ENCODE measurements at places on chromosomes 5 and 9.

GRCh38 chr9:35801328-35802128 lies 10.1 kb downstream of the NPR2 start:
- DNase-seq = no peak

DNA sequence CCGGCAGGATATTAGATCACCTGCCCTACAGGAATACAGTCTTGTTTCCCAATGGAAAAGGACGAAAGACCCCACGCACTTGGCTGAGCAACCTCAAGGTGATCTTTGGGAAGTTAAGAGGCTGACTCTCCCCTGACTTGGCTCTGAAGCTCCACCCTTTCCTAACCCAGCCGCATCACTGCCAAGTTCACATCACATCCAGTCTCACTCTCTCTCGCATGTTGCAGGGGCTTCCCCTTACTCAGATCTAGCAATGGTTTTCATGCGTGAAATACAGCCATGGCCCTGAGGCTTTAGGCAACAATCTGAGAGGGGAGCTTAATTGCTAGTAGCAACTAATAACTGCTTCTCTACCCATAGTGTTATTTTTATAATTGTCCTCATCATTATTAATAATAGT lies 211.6 kb downstream of the DOCK8 start:
- no peak for DNase-seq

DNA sequence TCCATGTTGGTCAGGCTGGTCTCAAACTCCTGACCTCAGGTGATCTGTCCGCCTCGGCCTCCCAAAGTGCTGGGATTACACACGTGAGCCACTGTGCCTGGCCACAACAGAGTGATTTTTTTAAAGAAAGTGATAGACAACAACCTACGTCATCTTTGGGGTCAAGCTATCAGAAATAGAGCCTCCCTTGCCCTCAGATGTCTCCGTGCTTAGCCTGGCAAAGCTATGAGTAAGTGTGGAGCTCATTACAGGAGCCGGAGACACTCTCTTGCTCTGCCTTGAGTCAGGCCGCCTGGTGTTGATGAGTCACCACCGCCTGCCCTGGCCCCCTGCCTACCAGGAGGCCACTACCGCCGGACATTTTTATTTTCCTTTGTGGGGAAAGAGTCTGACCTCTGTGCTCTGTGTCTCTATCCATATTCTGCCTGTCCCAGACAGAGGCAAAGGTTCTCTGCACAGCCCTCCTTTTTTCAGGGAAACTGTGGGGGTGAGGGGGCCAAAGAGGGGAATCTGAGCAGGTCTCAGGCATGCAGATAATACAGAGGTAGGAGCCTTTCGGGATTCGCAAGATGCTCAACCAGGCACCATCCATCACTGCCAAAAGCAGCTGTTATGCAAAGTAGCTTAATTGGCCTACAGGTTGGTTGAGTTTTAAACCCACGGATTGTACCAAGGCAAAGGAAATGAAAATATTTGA lies 123.7 kb upstream of the CPEB4 start:
- no peak for DNase-seq

- no peak for DNase-seq
Measured at GRCh38 chr9:3736161-3736560, 210.4 kb upstream of the RFX3 start.

DNA sequence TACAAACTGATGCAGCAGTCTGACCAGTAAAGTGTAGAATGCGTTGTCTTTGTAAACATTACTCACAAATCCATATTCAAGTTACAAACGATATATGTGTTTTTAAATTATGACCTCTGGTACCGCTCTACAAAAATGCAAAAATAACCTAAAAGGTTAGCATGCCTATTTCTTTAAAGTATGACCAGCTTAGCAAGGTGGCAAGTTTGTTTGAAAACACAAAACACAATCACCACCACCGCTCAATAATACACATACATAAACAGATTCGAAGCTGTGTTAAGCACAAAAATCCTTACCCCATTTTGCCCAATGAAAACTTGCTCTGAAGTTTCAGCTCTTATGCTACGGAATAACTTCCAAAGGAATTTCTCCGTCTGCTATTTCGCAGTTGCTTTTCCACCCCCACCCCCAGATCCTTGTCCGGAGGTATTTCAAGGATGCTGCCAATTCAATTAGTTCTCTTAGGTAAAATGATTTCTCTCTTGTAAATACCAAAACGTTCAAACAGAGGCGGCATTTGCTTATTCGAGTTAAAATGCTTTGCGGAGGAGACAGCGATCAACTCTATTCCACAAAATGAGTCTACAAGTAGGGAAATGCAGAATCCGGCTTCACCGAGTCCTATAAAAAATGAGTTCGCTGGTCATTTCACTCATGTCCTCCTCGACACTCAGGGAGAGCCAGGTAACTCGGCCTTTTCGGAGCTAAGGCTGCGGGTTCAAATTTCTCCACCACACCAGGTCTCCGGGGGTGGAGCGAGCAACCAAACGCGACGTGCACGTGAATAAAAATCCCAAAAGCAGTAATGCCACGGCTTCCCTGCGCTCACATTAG lies 1.2 kb downstream of the HOMER1 start:
- DNase-seq = no peak

GRCh38 chr5:88145221-88145610 lies 123.4 kb downstream of the TMEM161B start:
- peak; percentile 44 for DNase-seq

GRCh38 chr9:105318729-105319191 lies 74.3 kb downstream of the SLC44A1 start:
- DNase-seq = no peak

DNA sequence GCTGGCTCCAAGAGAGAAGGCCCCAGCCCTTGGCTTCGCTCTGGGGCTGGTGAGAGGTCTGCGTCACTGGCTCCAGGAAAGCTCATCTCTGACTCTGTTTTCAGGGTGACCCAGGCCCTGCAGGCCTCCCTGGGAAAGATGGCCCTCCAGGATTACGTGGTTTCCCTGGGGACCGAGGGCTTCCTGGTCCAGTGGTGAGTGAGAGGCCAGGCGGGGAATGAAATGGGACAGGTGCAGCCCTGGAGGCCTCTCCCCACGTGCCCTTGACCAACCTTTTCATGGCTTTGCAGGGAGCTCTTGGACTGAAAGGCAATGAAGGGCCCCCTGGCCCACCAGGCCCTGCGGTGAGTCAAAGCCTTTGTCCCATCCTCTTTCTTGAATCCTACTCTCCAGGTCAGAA lies 75.7 kb upstream of the FCN2 start:
- DNase-seq = no peak

DNA sequence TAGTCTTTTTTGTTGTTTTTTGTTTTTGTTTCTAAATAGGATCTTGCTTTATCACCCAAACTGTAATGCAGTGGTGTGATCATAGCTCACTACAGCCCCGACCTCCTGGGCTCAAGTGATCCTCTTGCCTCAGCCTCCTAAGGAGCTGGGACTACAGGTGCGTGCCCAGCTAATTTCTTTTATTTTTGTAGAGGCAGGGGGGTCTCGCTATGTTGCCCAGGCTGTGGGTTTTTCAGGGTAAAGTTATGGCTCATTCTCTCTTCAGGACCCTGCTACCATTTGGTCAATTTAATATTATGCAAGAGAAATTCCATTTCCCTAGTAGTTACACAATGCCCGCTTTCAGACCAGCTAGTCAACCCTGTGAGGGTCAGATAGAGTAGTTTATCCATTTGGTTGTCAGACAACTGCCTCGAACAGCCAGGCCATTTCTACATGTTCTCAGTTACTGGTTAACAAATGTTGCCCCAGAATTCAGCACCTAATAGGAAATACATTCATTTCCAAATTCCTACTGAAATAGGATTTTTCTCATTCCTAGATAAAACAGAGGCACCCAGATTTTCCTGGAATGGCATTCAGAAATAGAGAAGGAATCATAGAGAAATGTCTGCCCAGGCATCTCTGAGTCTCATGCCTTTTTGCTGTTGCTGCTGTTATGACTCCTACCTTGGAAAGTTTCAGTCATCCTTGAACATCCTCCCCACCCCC lies 6.4 kb upstream of the GLIS3 start:
- DNase-seq = no peak

DNA sequence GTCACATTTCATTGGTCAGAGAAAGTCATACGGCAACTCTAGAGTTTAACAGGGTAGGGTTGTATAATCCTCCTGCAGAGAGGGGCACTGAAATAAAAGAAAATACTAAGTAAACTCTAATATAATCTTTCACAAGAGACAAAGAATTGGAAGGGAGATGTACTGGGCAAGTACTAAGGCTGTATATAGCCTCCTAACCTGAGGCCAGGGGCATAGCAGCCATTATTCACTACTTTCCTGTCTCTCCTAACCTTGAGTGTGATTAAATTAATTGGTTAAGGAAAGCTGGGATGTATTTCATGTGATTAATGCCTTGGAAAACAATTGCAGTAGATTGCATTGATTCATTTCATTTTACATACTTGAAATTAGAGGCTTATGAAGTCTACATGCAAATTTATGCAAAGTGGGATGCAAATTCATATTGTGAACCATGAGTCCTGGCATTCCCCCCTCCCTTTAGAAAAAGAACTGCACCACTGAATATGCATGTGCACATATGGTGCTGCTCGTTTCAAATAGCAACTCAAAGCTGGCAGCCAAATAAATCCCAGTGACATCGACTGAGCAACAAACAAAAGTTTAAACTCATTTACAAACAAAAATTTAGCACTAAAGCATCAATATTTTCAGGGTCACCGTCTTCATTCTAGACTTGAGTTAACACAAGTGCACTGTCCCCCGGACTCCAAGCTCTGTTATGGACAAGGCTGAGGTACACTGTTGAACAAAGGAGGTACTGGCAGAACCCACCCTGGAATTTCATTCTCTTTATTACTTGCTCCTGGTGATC lies 70.0 kb downstream of the DMAC1 start:
- no peak for DNase-seq

GRCh38 chr9:128765499-128765898 lies 6.2 kb downstream of the ZER1 start:
- DNase-seq = no peak

DNA sequence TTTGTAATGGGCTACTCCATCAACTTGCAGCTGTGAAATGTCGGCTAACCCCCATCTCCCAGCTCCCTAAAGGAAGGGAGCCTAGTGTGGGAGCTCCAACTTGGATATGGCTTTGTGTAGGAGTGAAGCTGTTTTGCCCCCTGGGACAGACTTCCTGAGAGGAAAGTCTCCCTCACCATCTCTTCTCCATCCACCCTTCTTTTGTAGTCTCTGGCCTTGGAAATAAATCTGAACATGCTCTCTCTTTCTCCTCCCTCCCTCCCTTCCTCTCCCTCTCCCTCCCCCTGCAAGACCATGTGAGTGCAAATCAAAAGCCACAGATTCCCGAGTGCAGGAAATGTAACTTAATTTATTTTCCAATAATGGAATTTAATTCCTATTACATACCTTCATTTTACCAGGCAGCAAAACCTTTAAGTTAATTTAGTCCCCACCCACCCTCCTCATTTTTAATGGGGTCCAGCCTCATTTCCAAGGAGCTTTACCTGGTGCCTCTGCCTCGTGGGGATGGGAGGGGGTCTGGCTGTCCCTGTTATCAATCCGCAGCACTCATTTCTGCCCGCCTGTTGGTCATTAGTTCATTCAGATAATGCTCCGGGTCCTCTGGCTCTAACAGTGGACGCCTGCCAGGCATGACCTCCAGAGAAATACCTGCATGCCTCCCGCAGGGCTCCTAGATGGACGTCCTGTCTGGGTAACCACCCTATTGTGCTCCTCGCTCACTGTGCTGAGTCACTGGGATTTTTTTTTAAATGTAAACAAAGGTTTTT lies 122.9 kb upstream of the TAF11L2 start:
- DNase-seq = no peak

GRCh38 chr5:62542720-62543119 lies 35.9 kb upstream of the LRRC70 start:
- DNase-seq = no peak

DNA sequence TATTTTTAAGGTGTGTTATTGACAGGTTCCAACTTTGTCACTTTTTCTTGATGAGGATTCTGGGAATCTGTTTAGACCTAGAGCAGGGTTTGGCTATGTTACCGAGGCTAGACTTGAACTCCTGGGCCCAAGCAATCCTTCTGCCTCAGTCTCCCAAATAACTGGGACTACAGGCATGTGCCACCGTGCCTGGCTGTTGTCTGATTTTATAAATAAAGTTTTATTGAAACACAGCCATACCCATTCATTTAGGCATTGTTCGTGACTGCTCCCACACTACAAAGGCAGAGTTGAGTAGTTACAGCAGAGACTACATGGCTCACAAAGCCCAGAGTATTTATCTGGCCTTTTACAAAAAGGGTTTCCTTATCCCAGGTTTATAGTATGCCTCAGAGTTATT lies 80.5 kb upstream of the TTC23L start:
- no peak for DNase-seq

DNA sequence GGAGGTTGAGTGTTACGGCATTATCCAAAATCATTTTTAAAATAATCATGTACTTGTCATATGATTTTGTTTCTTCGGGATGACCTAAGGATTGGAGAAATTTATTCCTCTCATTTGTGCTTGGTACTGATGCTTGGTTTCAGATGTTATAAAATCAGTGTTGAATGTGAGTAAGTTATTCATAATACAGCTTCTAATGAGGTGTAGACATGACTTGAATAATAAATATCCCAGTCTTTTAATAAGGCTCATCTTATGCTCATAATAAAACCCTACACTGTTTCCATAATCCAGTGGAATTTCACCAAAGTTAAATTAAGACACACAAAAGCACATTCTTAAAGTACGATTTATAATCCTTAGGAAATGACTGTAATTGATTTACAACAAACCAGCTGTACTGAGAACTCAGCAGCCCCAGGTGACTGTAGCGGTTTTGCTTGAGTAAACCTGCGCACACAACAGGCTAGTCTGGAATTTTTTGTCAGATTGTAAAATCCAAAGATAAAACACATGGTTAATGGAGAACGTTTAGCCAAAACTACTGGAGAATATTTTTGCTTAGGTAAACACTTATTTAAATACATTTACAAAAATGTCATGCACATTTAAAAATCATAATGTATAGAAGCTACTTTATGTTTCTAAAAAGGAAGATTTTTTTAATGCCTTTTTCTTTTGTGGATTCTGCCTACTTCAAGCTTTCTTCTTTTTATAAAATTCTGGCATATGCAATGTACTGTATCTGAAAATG lies 609.8 kb upstream of the GRAMD2B start:
- no peak for DNase-seq

DNA sequence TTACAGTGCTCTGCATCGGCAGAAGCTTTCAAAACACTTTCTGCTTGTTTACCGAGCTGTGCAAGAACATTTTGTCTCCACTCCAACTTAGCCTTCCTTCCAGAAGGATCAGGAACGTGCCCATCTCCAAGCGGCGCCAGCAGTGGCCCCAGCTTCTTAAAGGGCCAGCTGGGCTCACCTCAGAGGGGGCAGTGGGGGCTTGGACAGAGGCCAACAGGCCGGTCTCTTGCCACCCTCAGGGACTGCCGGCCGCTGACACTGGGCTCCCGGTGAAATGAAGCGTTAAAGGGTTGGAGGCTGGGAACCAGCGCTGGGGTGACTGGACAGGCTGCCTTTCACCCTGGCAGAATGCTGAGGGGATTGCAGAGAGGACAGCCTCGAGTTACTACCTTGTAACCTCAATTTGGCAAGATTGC lies 67.0 kb upstream of the RNU6ATAC start:
- no peak for DNase-seq

GRCh38 chr5:90174236-90174635 lies 235.3 kb downstream of the CETN3 start:
- no peak for DNase-seq

GRCh38 chr9:93642961-93643360 lies 66.6 kb downstream of the PHF2 start:
- DNase-seq = no peak
